Left ventricle myocardium inferior (tissue), 1 donor: ENCODE measurements at places on chromosomes 6 and 20. TPM values are rescaled to one million over a fixed set of nuclear protein-coding genes. Genes with fewer than 3 reads are reported as not detected.
A peak's percentile ranks its signal among the peaks of the same experiment; 100 is the strongest.

BPIFA1 gene
- total RNA-seq: not detected

DNA sequence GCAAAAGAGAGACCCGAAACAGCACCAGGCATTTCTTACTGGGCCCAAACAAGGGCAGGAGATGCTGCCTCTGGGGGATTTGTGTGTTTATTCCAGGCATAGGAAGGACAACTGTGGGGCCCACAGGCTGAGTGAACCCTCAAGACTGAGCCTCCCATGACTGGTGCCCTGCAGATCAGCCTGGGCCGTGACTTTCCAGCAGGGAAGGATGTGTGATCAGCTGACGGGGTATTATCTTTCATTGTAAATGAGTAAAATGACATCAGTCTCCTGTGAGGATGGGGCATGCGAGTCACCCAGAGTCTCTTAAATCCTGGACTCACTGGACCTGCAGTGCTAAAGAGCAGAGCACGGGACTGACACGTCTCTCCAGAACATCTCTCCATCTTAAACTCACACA lies 3.9 kb upstream of the TEAD3 start:
- no peak for DNase-seq

DNA sequence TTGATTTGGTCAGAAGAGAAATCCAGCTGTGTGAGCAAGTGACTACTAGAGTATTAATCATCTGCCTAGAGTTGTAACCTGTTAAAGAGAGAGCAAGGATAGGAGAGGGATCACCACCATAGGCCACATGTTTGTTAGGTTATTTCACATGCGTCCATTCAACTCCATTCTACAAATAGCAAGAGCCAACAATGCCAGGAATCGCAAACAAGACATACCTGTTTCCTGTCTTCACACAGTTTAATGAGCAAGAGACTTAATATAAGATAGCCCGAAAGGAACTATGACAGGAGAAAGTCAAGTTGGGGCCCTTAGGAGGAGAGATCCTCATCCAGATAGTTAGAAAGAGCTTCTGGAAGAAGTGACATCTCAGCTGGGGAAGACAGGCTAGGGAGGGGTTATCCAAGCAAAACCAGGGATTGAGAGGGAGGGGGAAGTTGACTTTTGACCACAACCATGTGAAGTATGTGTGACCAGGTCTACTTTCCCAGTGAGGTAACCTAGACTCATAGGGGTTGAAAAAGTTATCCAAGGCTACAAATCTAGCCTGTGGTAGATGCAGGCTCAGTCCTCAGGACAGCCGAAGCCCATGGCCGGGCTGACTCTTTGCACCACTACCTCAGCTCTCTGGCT lies 147.4 kb downstream of the ALDH8A1 start:
- DNase-seq: no peak

- no peak for DNase-seq
Measured at GRCh38 chr6:78611886-78612480, 255.4 kb upstream of the IRAK1BP1 start.

- DNase-seq: peak; percentile 45
Measured at GRCh38 chr20:50189681-50190250, 864 bp upstream of the CEBPB start.
